Effector memory CD4-positive, alpha-beta T cell (primary cell): ENCODE measurements at places on chromosomes 4 and X.

- DNase-seq = no peak
Measured at GRCh38 chr4:8508266-8508665, 67.7 kb downstream of the TRMT44 start.

GRCh38 chr4:175373031-175373430 lies 439.0 kb downstream of the GPM6A start:
- no peak for DNase-seq

DNA sequence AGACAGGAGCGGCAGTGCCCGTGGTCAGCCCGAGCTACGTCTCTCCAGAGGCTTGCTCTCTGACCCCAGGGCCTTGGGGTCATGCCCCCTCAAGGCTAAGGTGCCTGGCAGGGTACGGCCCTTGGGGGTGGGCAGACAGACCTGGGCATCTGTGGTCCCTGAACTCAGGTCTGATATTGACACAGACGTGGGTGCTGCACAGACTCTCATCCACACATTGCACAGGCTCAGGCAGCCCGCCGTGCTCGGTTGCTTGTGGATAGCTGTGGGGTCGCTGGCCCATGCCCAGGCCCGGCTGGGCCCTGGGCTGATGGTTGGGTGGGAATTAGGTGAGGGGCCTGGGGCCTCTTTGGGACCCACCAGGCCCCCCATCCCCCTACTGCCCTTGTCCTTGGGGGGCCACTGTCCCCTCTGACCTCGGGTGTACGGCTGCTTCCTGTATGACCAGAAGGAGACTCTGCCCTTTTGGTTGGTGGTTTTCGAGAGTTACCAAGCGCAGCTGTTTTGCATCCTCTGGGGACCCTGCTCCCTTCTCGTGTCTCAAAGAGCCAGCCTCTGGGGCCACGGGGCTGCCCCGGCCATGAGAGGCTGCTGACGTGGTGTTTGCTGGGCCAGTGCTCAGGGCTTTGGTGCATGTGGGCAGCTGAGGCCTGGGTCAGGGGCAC lies 10.1 kb downstream of the FGFRL1 start:
- DNase-seq = no peak

GRCh38 chr4:149927514-149927913 lies 111.9 kb upstream of the IQCM start:
- DNase-seq = no peak

- DNase-seq = no peak
Measured at GRCh38 chr4:10032625-10033024, 11.3 kb upstream of the SLC2A9 start.

DNA sequence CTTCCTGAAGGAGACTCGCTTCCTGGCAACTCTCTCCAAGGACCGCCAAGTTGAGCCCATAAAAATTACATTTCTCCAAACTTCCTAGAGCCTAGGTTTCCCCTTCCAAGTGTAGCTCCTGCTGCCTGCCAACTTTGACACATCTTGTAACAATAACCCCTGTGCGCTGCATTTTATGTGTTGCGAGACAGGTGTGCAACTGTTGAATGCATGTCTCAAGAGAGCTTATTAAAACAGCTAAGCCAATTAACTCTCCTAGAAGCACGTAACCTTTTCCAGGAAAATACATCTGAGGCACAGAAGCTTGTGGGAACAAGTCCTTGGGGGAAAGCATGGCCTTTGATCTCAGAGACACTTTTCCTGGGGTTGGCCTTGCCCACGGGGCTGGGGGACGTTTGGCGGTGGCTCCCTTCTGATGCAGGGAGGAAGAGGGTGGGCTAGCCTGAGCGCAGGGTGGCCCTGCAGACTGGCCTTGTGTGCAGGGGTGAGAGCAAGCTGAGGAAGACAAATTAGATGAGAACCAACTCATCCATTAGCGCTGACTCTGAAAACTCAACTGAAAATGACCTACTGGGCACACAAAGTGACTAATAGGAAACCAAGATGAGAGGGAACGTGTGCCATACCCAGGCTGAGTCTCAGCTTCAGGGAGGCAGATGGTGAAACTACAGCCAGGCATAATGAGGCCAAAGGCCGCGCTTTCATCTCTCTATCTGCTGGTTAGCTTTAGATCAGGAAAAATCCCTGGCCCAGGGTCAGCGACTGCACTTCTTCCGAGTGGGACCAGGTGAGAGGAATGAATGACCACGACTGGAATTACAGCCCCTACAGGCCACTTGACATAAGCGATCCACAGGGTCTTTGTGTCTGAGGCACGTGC lies 75.3 kb downstream of the ENPP6 start:
- no peak for DNase-seq

- no peak for DNase-seq
Measured at GRCh38 chr4:40475609-40476008, 140.5 kb downstream of the CHRNA9 start.

GRCh38 chrX:40084471-40085101 lies 13.2 kb downstream of the BCOR start:
- no peak for DNase-seq

DNA sequence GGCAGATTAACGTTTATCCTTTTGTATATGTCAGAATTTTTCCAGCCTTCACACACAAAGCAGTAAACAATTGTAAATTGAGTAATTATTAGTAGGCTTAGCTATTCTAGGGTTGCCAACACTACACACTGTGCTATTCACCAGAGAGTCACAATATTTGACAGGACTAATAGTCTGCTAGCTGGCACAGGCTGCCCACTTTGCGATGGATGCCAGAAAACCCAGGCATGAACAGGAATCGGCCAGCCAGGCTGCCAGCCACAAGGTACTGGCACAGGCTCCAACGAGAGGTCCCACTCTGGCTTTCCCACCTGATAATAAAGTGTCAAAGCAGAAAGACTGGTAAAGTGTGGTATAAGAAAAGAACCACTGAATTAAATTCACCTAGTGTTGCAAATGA lies 94.8 kb downstream of the TET2 start:
- DNase-seq = no peak

GRCh38 chrX:19563327-19563726 lies 48.0 kb upstream of the MAP3K15 start:
- no peak for DNase-seq

GRCh38 chr4:110533940-110534339 lies 58.0 kb downstream of the ENPEP start:
- DNase-seq = no peak

DNA sequence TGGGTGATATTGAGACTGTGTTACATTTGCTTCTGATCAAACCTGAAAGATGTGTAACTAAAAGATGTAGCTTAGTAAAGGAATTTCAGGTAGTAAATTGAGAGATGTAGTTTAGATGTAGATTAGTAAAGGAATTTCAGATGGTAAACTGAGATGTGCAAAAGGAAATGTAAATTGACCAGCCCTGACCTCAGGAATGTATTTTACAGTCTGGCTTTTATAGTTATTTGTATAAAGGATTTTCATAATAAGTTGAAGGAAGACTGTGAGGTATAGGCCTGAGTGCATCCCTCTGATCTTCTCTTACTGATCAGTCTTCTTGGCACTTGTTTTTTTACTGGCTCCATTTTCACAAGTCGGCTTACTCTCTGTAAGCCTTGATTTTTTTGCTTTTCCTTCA lies 3.2 kb downstream of the KLHL2 start:
- DNase-seq = no peak

DNA sequence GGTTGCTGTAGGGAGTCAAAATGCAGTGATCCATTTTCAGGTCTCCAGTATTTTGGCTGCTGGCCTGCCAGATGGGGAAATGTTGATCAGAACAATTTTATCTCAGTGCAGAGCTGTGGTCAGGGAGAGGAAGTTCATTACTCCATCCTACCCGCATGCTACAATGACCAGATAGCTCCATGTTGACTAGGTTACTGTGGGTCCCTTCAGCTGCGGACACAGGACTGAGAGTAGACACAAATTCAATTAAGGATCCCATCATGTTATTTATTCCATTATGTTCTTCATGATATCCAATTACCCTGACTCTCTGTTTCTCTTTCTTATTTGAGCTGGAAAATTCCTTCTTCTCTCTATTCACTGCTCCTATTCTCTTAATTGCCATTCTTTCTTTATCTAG lies 16.3 kb downstream of the SYNPO2 start:
- no peak for DNase-seq

GRCh38 chr4:3041192-3042142 lies 32.9 kb downstream of the HTT-AS start:
- peak; percentile 19 for DNase-seq

DNA sequence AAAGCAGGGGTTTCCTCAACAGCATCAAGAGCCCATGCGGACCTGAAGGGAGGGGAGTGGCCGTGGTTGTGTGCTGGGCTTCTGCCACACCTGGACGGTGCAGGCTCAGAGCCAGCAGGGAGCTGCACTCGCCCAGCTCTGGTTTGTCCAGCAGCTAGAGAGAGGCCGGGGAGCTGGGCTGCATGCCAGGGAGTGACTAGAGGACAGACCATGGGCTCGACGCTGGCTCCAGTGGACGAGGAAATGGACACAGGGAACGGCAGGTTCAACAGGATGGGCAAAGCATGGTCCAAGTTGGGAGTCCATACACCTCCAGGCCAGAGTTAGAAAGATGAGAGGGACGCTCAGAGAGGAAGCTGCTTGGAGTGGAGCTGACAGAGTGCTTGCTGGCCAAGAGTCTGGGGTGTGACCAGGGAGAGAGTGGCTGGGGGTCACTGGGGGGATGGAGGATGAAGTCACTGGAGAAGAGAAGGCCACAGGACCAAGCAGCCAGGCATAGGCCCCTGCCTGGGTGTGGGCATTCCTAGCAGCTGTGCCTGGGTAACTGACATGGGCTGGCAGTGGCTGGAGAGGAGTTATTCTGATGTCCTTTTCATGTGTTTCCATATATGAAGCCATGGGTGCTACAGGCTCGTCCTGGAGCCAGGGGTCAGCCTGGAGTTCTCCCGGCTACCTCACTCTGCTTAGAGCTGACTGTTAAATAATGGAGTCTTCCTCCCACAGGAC lies 42.8 kb downstream of the HTT-AS start:
- no peak for DNase-seq

DNA sequence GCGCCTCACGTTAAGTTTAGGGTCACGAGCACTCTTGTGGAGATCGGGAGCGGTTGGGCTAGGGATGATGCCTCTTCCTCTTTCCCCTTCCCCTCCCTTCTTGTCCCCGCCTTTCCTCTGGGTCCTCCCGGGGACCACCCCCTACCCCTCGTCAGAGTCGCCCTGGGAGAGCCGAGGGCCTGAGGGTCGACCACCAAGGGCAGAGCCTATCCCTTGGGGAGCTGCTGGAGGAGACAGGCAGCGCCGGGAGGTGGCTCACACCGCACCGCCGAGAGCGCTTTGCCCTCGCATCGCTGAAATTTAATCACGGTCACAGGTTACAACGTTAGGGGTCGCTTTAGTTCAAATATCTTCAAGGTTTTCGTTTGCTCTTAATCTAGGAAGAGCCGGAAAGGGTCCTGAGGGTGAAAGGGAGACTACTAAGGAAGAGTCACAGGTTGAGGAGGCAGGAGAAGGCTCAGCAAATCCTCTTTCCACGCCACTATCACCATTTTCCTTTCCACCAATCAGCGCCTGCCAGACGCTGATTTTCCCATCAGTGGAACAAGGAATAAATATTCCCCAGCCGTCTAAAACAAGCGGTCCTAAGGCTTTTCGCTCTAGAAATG lies 528 bp upstream of the SNCA start:
- DNase-seq = no peak

DNA sequence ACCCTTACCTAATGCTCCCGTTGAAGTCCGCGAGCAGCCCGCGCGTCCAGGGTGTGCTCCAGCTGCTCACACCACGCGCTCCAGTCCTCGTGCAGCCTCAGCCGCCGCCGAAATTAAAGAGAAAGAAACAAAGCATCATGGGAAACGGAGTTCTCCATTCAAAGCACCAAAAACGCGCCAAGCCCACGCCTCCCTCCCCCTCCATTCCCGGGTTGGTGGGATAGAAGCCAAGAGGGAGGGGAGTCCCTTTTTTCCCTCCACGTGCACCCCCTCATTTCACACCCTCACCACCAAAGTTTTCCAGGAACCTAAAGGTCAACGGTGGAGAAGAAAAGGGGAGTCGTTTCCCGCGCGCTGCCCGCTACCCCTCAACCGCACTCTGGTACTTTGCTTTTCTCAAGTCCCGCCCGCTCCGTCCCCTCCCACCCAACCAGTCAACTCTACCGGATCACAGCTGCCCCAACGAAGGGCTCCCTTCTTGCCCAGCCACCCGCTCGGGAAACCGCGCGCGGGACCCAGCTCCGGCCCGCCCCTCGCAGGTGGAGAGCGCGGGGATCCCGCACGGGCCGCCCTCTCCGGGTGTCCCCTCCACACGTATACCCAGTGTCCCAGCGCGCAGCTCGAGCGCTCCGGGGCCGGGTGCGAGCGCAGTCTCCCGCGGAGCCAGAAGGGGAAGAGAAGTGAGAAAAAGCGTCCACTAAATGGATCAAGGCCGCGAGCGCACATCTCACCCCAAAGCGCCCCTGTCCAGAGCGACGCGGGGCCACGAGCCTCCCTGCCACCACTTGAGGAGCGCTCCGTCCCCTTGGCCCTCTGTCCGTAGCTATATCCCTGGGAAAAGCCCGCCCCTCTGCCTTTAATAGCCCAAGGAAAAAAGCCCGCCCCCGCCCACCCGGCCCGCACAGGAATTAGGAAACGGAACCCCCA lies 65.1 kb upstream of the CCDC160 start:
- DNase-seq = no peak

GRCh38 chr4:17558941-17559708 lies 17.9 kb upstream of the LAP3 start:
- no peak for DNase-seq

DNA sequence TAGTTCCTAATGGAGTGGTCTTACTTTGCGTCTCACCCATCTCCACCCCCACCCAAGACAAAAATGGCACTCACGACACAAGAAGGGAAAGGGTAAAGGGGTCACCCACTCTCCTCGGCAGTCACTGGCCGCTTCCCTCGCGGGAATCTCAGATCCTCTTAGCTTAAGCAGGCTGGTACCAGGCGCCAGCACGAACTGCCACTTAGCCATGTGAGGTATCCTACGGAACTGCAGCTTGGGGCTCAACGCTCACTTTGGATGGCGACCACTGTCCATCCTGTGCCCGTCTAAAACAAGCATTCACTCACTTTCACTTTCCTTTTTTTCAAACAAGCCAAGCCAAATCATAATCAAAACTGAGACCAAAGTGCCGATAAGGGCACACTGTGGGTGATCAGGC lies 14.6 kb upstream of the MAGIX start:
- DNase-seq = no peak

- DNase-seq = no peak
Measured at GRCh38 chr4:184165291-184165690, 52.4 kb downstream of the ENPP6 start.

GRCh38 chr4:183888564-183888963 lies 16.5 kb upstream of the STOX2 start:
- DNase-seq = no peak

DNA sequence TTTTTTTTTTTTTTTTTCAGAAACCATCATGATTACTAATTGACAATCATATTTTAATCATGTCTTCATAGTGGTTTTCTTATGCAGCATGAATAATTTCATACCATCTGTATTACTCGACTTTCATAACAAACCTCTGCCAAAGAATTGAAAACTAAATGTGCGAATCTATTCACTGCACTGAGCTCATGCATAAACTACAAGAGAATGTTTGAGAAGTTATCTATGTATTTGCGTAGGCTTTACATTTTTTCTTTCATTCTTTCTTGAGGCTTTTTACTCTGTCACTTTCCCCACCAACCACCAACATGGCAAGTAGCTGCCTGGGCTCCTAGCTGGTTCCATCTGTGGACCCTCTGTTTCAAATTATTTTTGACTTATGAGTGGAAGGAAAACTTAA lies 1761.0 kb downstream of the STIM2 start:
- no peak for DNase-seq

GRCh38 chr4:1993169-1993516 lies 15.6 kb downstream of the NELFA start:
- DNase-seq = no peak

GRCh38 chr4:165167650-165168049 lies 39.7 kb upstream of the KLHL2 start:
- DNase-seq = no peak
